ENCODE measurements at places on chromosomes 7 and 10.

DNA sequence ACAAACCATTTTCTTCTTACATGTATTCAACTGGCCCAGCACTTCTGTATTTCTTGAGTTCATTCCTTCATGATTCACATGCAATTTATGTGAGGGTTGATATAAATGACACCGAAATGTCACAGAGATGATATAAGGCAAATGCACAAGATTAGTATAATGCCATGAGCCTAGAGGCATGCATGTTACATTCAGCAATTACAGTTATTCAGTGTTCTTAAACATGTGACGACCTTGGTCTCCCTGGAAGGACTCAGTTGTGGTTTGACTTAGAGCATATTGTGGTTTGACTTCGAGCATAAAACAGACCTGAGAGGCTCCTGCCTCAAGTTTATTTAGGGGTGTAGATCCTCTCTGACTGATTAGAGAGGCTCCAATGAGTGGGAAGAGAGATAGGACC, 752.1 kb upstream of the POM121L12 start:
- no peak for DNase-seq

- DNase-seq: no peak
Observed at GRCh38 chr7:23925088-23925487, 215.1 kb downstream of the STK31 start.

- no peak for DNase-seq
Observed at GRCh38 chr7:155458111-155458877, at the start of gene EN2. TSS of gene EN2 (plus strand) at chr7:155458129. CDS start at chr7:155458378, 249 bp downstream.

GRCh38 chr10:30962522-30962921, 69.1 kb downstream of the ZNF438 start:
- DNase-seq: no peak

- no peak for DNase-seq
Observed at GRCh38 chr10:62755662-62756653, 48.6 kb upstream of the ADO start.

DNA sequence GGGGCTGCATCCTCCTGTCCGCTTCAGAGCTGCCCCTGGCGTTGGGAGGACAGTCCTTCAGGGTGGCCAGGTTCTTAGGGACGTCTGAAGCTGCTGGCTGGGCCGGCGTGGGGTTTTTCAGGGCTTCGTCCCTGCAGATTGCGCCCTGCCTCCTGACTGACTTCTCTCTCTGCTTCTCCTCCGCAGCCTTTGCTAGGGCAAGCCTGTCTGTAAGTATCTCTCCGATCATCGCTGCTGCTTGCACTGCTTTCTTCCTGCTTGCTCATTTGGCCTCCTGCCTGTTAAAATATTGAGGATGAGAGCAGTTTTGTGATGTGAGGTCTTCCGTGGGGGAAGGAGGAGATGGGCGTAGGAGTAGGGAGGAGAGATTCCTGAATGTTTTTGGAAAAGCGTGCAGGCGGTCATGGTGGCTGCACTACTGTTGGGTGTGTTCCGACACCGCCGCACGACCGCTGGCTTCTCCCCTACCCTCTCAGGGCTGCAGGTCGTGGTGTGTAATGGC, 25.3 kb downstream of the PFKFB3 start:
- DNase-seq: no peak

DNA sequence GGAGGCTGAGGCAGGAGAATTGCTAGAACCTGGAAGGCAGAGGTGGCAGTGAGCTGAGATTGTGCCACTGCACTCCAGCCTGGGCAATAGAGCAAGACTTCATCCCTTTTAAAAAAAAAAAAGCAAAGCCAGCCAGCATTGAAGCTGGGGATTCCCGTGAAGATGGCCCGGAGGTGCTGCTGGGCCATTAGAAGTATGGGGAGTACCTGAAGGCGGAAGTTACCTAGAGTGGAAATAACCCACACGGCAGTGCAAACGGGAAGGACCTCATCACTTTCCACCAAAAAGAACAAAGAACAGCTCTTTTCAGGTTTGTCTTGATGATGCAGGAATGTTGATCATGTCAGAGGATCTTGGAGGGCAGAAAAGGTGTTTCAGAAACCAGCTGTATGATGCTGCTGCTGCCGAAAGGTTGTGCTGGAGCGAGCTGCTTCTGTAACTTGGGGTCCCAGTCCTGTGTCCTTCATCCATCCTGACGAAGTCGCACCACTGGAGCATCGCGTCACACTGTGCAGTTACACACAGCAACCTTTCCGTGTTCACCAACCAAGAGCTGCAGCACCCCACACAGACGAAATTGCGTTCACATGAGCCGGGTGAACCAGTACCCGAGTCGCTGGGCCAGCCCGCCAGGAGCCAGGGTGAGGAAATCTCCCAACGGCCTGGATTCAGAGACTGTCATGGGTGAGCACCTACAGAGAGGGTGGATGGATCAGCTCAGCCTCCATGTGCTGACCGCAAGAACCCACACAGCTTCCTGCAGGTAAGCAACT, 8.2 kb downstream of the ZFAND2A start:
- no peak for DNase-seq

- no peak for DNase-seq
Observed at GRCh38 chr7:22601408-22601807, 101.4 kb upstream of the STEAP1B start.

GRCh38 chr10:91220954-91221675, 652 bp downstream of the PCGF5 start:
- peak; percentile 45 for DNase-seq

GRCh38 chr7:101687791-101688182, 58.7 kb upstream of the MYL10 start:
- no peak for DNase-seq

- DNase-seq: peak; percentile 16
Observed at GRCh38 chr10:114801411-114801813, 20.2 kb upstream of the FHIP2A start.

DNA sequence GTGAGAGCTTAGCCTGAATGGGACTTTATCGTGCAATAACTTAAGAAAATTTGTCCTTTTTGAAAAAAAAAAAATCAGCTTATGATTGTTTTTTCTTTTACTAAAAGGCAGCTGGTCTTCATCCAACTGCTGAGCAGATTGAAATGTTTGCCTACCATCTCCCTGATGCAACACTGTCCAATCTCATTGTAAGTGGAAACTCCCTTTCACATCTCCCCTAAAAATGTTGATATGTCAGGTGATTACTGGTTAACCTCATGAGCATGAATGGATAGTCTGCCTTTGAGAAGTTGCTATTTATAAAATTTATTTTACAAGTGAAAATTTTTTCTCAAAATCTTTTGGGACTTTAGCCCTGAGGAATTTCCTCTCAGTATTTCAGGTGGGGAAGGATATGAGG, 17.8 kb upstream of the HKDC1 start:
- DNase-seq: no peak

DNA sequence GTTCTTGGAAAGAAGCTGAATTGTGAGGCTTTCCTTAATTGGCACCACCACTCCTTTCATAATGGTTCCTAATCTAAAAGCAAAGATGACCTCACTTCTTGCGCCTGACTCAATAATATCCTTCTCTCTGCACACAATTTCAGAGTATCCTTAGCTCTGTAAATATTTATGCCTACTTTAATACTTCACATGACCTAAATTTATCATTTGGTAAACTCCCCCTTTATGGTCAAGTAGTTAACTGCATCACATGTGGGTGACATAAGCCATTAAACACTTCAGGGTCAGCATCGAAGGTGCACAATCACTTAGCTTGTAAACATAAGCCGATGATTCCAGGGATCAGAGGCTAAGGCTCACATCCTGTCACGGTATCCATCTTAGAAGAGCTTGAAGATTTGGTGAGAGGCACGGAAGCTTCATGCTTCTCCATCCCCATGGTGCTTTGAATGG, 7.3 kb upstream of the RHOBTB1 start:
- DNase-seq: no peak

- no peak for DNase-seq
Observed at GRCh38 chr7:26151650-26151952, 397 bp upstream of the NFE2L3 start.

DNA sequence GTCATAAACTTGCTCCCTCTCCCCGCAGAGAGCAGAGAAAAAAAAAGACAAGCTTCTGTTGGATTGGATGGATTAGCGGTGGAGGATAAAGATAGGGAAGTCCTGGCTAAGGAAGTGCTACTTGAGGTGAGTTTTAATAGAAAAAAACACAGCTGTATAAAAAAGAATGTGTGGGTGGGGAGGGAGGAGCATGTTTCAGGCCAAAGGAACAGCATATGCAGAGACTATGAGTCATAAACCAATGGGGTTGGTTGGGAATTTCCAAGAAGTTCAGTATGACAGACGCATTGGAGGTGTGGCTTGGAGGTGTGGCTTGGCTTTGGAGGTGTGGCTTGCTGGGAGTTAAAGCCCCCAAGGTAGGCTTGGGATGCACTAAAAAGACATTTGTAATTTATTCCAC, 103.0 kb upstream of the LSM8 start:
- DNase-seq: peak; percentile 77
